ENCODE measurements at places on chromosomes 6 and 20.
A peak's percentile ranks its signal among the peaks of the same experiment; 100 is the strongest.

DNA sequence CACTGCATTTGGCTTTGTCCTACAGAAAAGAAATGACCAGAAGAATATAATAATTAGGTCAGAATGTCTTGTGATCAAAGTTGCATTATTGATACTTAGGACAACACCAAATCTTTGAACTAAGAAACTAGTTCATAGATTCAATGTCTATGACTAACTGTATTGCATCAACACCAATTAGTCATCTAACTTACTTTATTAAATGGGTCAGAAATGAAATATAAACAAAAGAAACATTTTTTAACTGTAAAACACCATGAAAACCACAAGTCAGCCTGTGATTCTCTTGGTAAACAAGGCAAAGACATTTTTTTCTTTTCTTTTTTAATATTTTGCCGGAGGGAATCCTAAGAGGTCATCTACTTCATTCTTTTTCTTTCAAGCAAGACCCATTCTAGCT lies 114.1 kb upstream of the HDDC2 start:
- no peak for DNase-seq

DNA sequence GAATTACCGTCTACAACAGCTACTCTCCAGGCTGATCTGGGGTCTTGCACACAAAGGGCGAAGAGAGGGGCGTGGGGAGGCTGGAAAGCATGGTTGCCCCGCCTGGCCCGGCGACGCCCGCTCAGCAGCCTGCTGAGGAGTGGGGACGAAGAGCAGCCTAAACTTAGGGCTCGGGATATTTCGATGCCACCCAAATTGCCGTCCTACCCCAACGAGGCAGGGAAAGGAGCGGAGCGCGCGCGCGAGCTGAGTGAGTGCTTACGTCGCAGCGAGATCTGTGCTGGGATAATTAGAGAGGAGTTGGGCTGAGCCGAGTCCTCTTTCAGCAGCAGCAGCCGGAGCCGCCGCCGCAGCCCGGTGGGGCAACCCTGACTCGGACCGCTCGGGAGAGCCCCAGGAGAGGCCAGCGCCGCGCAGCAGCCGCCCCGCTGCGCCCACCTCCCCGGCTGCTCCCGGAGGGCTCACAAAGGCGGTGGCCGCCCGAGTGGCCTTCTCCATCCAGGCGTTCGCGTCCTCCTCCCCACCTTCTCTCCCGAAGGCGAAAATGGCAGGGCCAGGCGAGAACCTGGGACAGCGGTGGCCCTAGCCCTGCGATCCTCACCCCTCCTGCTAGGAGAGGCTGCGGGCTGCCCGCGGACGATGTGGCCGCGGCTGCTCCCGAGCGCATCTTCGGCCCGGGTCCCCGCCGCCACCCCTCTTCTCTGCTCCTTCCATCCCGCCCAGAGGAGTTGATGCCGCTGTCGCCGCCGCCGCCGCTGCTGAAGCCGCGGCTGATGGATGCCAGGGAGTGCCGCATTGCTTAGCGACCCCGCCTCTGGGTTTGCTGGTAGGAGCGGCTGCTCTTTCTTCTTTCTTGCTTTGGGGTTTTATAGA lies at the start of gene CLVS2:
CLVS2 (plus strand) TSS at position 315 of the 873 bp plus-strand sequence. CDS start 1,543 bp downstream, outside the sequence.
- peak; percentile 94 for DNase-seq

DNA sequence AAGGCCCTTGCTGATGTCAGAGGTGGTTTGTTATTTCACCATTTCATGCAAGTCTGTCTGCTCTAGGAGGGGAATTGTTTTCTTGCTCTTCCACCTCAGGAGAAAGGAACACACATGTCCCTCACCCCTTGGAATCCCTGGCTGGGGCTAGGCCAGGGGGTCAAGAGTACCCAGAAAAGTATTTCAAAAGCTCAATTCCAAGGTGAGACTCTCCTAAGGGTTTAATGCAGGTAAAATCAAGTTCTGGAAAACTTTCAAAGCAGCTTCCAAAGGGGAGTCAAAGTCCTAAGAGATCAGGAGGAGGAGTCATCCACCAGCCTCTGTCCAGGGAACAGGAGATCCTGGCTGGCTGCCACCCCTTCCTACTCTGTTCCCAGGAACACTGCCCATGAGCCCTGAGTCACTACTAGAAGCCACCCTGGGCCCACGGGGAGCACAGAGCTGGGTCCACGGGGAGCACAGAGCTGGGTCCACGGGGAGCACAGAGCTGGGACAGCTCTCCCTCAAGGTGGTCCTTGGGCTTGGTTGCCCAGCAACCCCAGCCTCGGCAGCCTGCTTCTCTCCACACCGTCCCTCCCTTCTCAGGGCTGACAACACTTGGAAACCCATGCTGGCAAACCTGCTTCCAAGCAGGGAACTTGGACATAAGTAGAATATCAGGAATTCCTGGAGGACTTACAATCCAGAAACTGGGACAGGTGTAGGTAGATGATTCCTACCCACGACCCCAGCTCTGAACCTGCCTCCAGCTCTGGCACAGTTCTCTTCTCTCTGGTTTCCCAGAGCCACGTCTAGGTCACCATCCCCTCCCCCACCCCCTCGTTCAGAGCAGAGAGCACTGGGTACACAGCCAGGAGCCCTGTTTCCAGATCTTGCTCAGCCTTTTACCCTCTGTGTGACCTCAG lies 35.3 kb upstream of the CDKN1A start:
- no peak for DNase-seq

GRCh38 chr6:4802312-4802935 lies 26.2 kb downstream of the CDYL start:
- DNase-seq = no peak

DNA sequence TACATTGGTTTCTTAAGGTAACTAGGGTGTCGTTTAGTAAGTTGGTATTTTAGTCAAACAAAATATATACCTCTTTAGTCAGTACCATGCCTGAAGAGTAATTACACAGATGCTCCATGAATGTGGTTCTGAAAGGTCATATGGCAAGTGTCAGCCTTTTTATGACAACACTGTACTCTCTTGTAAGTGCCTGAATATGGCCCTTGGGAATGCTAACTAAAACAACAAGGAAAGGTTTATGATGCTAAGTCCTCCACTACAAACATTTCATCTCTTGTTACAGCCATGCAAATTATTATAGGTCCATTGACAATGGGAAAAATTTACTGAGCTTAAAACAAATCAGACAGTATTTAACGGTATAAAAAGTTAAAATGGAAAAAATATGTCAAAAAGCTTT lies 39.0 kb upstream of the SUPT3H start:
- no peak for DNase-seq

- DNase-seq = no peak
Observed at GRCh38 chr6:104625536-104625935, 234.2 kb downstream of the HACE1 start.

DNA sequence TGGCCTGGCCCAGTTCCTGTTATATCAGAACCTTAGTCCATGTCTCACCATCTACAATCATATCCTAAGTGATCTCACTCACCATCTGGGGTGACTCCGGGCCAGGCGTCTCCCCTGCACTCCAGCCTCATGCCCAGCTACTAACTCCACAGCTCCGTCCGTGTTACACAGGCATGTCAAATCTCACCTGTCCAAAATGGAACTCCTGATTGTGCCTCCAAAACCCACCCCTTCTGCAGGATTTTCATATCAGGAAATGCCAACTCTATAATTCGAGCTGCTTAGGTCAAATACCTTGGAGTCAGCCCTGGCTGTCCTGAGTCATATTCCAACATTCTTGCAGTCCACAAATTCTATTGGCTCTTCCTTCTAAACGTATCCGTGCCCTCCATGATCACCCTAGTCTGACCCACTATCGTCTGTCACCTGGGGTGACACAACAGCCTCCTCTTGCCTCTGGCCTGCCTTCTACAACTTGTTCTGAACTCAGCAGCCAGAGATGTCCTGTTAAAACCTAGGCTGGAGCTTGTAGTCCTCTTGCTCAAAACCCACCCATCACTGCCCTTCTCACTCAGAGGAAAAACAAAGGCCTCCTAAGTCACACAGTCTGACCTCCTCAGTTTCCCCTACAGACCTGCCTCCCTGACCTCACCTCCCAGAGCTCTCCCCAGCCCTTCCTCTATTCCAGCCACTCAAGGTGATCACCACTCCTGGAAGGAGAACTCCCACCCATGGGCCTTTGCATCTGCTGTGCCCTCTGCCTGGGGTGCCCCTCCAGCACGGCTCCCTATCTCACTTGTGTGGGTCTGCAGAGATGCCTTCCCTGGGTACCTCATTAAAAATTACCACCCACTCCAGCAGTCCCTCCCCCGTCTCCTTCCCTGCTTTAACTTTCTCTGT lies 85.3 kb upstream of the SIRPA start:
- DNase-seq = no peak

- DNase-seq = no peak
Observed at GRCh38 chr6:147222160-147222838, 18.1 kb downstream of the STXBP5 start.

- DNase-seq = no peak
Observed at GRCh38 chr20:17626217-17627007, 55.6 kb downstream of the RRBP1 start.

GRCh38 chr6:14348389-14348788 lies 230.8 kb downstream of the CD83 start:
- no peak for DNase-seq

DNA sequence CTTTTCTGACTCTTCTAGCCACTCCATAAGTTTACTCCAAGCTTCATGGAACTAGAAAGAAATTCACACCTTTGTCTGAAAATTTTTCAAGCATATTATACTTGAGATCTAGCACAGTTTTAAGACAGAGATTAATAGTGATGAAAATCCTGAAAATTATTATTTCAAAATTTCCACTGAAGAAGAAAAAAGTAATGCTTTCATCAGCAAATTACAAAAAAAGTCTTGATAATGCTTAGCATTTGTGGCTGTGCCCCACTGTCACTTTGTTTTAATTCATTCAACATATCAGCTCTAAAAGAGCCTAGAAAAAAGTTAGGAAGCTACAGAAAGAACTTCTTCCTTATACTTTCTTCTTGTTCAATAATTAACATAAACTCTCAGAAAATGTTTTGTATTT lies 153.1 kb downstream of the DST start:
- no peak for DNase-seq

GRCh38 chr6:111957623-111958315 lies 84.5 kb upstream of the FYN start:
- peak; percentile 29 for DNase-seq

DNA sequence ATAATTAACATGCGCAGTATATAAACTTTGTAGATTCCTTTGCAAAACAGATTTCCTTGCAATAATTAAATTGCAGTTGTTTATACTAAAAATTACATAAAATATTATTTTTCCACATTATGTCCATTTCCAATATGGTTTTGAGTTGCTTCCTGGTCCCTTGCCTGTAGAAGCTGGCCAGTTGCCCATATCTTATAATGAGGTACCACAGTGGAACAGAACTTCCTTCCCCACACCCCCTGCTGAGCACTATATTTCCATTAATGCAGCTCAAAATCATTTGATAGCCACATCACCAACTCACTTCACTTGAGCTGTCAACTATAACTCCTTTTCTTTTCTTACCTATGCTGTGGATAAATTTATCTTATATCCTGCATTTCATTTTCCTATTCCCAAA lies 194.6 kb downstream of the DST start:
- DNase-seq = no peak

DNA sequence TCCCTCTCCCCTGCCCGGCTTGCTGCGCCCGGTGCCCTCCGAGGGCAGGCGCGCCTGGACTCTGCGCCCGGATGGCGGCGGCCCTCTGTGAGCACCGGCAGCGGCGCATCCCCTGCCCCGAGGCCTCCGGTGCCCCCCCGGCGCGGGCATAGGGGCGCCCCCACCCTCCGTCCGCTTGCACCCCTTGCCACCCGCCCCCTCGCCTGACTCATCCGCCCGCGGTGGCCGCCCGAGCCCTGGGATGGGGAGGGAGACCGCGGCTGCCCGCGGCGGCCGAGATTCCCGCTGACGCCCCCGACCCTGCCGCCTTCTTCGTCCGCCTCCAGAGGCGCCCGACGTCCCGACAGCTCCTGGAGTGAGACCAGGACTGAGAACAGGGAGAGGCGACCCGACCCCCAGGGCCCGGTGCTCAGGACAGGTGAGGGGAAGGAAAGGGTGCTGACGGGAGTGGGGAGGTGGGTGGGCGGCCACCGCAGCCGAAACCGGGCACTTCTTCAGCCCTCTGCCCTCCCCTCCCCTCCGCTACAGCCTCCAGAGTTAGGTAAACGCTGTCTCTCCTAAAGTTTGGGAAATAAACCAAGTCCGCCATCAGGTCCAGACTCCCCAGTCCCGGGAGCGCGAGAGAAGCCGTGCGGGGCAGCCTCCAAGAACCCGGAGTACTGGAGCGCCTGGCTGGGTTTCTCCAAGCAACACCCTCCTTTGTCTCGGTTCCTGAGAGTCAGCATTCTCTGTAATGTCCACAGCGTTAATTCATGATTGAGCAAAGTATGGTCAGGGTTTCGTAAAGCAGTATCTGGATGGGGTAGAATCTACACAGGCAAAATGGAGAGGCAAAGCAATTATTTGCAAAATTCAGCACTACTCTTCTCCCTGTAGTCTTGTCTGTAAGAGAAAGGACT lies 539 bp downstream of the TMEM200A start:
- DNase-seq = peak; percentile 79

- no peak for DNase-seq
Observed at GRCh38 chr6:16239798-16240123, 1.4 kb downstream of the GMPR start.

- no peak for DNase-seq
Observed at GRCh38 chr6:10250655-10251220, 164.1 kb downstream of the TFAP2A start.

GRCh38 chr20:60087563-60088105 lies 129.4 kb downstream of the CDH26 start:
- no peak for DNase-seq

DNA sequence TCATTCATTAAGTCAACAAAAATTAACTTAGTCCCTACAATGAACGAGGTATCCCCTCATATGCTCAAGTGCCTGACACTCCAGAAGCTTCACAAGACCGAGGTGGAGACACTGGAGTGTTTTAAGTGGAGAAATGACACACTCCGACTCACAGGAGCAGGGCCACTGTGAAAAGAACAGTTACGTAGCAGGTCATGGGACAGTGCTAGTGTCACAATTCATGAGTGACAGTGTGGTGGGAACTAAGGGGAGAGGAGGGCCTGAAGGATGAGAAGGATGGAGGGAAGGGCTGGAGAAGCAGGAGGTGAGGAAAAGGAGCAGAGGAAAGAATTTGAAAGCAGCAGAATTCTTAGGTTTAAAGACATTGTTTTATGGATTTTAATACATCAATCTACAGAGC lies 1.3 kb upstream of the HLA-A start:
- no peak for DNase-seq

DNA sequence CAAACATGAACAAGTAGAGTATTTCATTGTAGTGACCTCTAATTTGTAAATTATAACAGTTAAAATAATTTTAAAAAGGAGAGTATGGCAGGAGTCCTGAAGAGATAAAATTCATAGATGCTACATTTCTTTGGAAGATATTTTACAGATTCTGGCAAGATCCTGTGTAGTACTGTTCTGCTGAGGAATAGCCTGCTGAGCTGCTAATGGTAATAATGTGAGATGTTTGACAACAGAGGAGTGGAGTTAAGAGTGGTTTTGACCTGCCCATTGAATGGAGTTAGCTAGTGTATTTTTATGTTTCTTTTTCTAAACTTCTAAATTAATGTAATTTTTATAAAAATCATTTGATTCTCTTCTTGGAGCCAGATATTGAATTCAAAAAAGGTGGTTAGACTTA lies 11.8 kb downstream of the CLVS2 start:
- peak; percentile 95 for DNase-seq

GRCh38 chr6:85983032-85983659 lies 340.5 kb upstream of the SYNCRIP start:
- DNase-seq = no peak

Measured in NCI-H1417 (cell line).